ENCODE measurements at places on chromosomes 5 and 9.

DNA sequence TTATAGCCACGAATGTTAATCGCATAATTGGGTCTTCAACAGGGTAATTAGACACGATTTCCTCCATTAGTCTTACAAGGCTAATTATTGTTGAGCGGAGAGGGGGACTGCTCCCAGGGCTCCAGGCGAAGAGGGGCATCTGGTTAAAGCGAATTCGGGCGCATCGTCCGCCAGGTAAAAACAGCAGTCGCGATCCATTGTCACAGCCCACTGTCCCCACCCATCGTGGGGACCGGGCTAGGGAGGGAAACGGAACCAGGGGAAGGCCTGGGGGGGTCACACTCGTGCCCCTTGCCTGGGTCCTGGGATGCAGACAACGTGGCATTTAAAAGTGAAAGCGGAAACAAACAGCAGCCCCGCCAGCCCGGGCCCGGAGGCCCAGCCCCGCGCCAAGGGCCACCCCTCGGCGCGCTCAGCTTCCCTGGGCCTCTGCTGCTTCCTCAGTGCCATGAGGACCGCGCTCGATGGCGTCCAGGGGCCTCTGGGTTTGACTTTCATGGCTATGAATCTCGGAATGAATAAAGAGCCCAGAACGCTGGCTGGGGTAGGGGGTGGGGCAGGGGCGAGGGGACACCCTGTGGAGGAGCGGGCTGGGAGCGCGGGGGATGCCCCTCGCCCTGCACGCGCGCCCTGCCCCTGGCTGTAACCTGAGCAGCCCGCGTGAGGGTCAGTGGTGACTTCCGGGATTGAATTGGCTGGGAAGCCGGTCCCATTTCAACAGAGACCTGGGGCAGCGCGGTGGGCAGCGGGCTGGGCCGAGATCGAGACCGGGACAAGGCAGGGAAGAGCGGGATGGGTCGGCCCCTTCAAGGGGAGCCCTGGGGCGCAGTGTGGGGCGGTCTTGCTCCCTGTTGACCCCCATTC is 99.9 kb downstream of the GTF3C4 start:
- no peak for DNase-seq

- DNase-seq: no peak
Observed at GRCh38 chr5:67170767-67171166, 25.8 kb downstream of the CD180 start.

- no peak for DNase-seq
Observed at GRCh38 chr5:6704361-6704851, 8.8 kb upstream of the TENT4A start.

DNA sequence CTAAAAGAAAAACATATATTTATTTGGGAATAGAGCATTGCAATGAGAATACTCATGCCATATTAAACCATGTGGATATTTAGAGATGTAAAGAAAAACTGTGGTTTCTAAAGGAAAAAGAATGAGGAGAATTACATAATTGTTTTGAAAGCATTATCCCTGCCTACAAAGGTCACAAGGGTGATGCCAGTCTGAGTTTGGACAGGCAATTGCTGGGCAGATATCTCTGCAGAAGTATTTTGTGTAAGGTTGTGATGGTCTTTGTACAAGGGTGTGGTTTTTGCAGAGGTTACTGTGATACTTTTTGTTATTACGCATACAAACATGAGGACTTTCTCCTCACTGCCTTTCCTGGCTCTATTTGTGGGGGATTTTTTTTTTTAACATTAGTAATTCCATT is 2022.9 kb upstream of the CDH6 start:
- DNase-seq: no peak

DNA sequence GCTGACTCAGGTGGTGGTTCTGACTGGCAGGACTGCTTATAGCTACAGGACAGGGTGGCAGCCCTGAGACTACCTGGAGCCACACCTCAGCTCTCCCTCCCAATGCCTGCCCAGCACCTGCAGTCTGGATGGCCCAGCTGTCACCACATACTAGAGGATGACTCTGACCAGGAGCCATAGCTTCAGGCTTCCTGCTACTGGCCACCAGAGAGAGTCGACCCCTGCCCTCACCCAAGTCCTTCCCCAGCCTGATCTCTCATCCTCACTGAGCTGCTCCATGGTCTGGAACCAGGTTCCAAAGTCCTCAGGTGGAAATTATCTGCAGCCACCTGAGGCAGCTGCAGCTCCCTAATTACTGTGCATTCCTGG is 25.6 kb upstream of the TDRD7 start:
- DNase-seq: no peak

Data from NCI-H2171 (cell line).